ENCODE measurements at places on chromosomes 3 and 15.

- no peak for DNase-seq
Observed at GRCh38 chr15:60414016-60414682, 16.4 kb upstream of the ANXA2 start.

DNA sequence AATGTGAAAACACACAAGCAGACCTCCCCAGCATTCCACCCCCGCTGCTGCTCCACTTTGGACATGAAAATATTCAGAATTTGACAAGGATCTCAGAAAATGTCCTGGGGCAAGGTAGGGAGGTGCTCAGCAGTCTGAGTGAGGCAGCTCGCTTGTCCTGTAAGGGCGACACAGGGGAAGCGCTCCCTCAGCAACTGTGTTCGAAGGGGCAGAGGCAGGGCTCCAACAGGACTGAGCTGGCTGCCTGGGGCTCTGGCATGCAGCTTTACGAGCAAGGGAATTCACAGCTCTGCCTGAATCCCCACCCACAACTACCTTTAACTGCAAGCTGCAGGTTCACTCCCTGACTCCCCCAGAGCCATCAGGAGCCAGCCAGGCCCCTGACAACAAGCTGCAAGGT is 287.0 kb upstream of the LYSMD4 start:
- DNase-seq, result no peak

- no peak for DNase-seq
Observed at GRCh38 chr15:73331991-73332925, 36.5 kb downstream of the HCN4 start.

- DNase-seq, result no peak
Observed at GRCh38 chr3:56411166-56411565, 57.1 kb downstream of the ERC2 start.

GRCh38 chr3:43659250-43659880 is 31.4 kb upstream of the ABHD5 start:
- DNase-seq, result no peak

DNA sequence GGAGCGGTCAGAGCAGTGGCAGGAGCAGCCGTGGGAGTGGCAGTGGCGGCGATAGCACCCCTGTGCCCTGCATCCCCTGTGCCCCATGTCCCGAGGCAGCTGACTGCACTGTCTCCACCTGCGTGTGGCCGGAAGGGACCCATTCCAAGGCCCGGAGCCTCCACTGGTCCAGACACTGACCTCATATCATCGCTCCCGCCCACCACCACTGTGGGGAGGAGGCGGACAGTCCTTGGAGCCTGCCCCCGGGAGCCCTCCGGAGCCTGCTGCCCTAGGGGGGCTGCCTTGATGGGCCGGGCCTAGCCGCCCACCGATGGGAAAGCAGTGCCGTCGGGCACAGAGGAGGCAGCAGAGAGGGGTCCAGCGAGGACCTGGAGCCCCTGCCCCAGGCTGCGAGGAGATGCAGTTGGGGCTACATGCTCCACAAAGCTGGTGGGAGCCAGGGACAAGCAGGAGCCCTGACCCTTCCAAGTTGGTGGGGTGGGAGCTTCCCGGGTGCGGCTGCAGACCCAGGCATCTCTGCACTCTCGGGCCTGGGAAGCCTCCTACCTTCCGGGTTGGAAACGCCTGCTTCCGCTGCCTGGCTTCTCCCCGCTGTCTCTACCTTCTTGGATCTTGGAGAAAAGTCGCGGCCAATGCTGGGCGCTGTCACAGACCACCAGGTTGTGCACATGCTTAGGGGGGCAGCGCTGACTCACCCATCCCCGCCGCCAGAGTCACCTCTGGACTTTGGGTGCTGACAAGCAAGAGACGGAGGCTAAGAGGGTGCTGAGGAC is 283.2 kb upstream of the ROBO1 start:
- DNase-seq, result no peak

- DNase-seq, result no peak
Observed at GRCh38 chr15:84761607-84762131, 13.3 kb downstream of the ZNF592 start.

- DNase-seq, result no peak
Observed at GRCh38 chr3:154720921-154721320, 290.9 kb upstream of the GPR149 start.

DNA sequence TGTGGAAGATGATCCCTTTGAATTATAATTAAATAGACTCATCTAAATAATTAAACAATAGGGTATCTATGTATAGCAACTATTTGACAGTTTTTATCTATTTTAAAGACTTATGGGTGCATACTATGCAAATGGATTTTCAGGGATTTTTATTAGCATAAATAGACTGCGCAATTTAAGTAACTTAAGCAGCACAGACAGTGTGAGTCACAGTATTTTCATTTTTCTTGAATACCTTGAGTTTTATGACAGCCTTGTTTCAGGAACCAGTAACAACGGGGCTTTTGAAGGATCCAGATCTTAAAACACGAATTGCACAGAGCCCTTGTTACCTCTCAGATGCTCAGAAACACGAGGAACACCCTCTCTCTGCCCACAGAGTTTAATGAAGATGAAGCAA is 175.5 kb upstream of the CD96 start:
- DNase-seq, result no peak

- DNase-seq, result no peak
Observed at GRCh38 chr15:53721334-53722087, 38.0 kb downstream of the WDR72 start.

DNA sequence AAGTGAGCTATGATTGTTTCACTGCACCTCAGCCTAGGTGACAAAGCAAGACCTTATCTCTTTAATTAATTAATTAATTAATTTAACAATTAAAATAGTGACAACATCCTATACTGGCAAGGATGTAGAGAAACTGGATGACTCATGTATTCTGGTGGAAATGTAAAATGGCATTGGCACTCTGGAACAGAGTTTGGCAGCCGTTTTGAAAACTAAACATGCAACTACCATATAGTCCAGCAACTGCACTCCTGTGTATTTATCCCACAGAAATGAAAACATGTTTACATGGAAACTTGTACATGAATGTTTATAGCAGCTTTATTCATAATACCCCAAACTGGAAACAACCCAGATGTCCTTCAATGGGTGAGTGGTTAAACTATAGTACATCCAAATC is 56.6 kb downstream of the ANP32A start:
- no peak for DNase-seq

GRCh38 chr3:98784666-98785600 is 21.8 kb downstream of the ST3GAL6 start:
- no peak for DNase-seq

DNA sequence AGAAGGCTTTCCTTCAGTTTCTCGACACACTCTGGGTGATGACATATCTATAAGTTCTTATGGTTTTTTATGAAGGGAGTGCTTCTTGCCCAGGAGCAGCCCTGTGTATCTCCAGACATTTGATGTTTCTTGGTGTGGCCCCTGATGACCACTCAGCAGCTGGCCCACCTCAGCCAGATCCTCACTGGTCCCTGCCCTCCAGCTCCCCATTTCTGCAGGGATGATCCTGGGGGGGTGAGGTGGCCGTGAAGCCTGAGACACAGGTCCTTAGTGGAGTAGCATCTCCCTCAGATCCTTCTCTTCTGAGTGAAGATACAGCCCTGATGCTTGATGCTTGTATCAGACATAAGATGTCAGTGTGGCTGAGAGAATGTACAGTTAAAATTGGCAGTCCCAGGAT is 127.7 kb downstream of the LRRC3B start:
- no peak for DNase-seq

- no peak for DNase-seq
Observed at GRCh38 chr3:134652409-134652831, 1.6 kb upstream of the KY start.

- no peak for DNase-seq
Observed at GRCh38 chr3:41742121-41742520, 219.8 kb downstream of the ULK4 start.

GRCh38 chr3:172101107-172101506 is 61.7 kb downstream of the FNDC3B start:
- no peak for DNase-seq
